ENCODE measurements at places on chromosomes 2 and 18.

DNA sequence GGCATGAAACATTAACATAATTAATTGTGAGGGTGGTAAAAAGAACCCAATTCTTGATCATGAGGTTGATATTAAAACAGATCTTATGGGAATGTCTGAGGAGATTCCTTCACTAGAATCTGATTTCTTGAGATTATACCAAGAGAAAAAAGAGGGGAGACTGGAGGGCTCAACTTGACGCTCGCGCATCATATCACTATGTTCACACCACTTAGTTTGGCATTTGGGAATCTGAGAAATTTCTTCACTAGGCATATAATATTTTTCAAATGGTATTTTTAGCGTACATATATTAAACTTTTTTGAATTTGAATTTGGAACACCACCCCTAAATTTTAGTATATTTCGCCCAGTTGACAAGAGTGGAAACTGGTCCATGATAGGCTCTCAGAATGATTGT is 140.1 kb downstream of the SATB2 start:
- no peak for DNase-seq

GRCh38 chr2:43251171-43251731 is 24.8 kb upstream of the ZFP36L2 start:
- no peak for DNase-seq

- no peak for DNase-seq
Measured at GRCh38 chr2:4358837-4359236, 655.5 kb downstream of the DCDC2C start.

DNA sequence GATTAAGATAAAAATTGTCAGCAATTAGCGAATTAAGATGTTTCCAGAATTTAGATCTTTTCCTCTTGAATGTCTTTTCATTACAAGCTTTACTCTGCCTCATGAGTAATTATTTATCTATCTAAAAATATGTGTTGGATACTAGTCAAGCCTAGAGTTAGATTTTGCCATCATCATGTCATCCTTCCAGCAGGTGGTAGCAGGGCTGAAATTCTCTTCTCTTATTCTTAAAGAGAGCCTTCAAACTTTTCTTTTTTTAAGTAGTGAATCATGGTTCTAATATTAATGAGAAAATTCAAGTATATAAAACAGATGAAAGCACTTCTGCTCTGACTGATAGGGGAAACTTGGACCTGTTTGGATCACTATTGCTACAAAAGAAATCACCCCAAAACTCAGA is 240.7 kb upstream of the EPAS1 start:
- DNase-seq, result no peak

DNA sequence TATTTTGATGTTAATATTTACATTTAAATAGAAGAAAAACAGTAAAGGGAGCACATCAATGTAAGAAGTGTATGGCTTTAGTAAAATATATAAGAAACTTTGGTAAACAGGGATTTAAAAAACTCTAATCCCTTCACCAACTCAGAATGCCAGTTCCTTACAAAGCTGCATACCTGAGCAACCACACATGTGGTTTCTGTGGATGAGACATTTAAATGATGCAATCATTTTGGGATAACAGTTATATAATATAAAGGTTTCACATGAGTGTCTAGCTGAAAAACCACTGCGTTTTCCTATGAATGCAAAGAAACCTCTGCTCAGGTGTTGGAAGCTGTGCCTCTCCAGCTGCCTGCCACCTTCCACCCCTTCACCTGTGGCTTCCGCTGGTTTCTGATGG is 209.1 kb upstream of the REV1 start:
- no peak for DNase-seq

DNA sequence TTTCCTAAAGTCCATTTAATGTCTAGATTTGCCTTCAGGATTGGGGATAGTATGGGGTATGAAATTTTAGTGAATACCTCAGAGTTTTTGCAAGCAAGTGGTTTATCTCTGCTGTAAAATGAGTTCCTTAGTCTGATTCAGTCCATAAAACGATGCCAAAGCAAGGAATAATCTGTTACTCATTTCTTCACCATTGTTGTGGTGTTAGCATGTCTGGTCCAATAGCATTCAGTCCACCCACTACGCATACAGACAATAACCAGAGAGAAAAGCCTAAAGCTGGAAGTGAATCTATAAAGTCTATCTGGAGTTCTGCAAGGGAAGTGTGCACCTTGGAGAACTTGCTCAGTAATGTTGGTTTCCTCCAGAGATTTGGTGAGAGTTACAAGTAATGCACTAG is 12.9 kb upstream of the DPP4 start:
- DNase-seq, result no peak

- DNase-seq, result no peak
Measured at GRCh38 chr2:240582781-240583180, 3.8 kb upstream of the CAPN10 start.

DNA sequence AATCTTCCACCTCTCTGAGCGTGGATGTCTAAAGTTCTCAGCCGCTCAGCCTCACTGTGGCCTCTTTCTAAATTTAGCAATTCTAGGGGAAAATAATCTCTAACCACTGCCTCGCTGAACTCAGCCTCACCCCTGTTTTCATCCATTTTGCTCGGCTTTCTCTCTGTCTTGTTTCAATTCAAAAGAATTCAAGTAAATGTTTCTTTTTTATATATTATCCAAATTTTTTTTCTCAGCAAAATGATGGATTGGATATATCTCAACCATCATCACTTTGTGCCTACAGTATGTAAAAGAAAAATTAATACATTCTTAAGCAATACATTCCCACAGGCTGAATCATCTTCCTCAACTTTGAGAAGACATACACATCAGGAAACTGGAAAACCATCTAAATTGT is 24.0 kb upstream of the GALNT5 start:
- no peak for DNase-seq

DNA sequence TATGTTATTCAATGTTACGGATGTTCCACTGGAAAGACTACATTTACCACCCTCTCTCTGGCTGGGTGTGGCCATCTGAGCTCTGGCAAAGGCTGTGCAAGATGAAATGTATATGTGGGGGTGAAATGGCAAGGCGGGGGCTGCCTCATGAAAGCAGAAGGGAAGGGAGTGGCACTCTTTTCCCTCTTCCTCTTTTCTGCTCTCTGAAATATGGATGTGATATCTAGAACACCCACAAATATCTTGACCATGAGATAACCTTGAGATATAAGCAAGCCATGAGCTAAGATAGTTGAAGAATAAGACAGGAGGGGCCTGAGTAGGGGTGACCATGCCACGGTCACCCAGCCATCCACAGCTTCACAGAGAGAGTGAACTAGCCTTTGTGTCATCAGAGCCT is 367.8 kb upstream of the ID2 start:
- DNase-seq, result no peak

- DNase-seq, result no peak
Measured at GRCh38 chr2:144596073-144596871, 76.4 kb upstream of the ZEB2 start.

GRCh38 chr2:200296118-200296517 is 10.4 kb upstream of the SPATS2L start:
- DNase-seq, result no peak

DNA sequence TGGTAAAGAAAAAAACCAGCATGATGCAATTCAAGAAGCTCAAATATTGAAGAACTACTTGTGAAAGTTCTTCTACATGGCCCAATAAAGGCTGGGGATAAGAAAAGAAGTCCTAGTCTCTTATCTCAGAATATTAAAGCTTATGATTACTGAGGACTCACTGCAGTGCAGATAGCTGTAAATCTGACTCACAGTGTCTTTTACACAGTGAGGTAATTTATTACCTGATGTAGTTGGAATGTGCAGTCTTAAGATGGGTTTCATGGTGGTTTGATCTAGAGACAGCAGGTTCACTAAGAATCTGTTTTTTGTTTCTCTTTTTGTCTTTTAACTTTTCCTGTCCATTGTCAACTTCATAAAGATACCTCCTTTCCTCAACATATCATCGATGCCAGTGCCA is 484.0 kb upstream of the MAP2 start:
- no peak for DNase-seq

GRCh38 chr18:36149514-36150289 is 20.0 kb downstream of the ELP2 start:
- no peak for DNase-seq

- no peak for DNase-seq
Measured at GRCh38 chr18:11533942-11534496, 75.4 kb upstream of the SLC35G4 start.

DNA sequence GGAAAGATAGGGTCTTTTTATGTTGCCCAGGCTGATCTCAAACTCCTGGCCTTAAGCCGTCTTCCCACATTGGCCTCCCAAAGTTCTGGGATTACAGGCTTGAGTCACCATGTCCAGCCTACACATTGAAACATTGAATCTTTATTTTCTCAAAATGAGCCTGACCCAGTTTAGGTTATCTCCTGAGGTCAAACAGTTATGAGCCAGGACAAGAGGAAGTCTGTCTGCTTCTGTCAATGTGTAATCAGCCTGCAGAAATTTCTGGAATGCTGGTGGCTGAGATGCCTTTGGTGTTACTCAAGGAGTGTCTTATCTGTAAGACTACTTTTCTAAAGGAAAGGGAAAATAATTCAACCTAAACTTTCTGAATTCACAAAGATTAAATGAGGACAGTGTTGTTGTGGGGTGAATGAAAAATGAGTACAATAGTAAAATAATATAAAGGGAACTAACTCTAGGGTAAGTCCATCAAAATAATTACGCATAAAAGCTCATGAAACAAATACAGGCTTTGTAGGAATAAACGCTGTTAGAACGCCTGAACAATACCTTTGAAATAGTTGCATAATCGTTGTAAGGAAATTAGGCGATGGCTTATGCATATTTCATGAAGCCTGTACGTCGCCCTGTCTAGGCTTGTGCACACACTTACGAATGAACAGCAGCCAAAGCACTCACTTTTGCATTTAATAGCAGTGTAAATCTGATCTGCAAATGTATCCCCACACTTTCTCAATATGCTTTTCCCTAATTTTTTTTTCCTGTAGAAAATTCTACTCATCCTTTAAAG is 260.8 kb downstream of the RDH14 start:
- no peak for DNase-seq

DNA sequence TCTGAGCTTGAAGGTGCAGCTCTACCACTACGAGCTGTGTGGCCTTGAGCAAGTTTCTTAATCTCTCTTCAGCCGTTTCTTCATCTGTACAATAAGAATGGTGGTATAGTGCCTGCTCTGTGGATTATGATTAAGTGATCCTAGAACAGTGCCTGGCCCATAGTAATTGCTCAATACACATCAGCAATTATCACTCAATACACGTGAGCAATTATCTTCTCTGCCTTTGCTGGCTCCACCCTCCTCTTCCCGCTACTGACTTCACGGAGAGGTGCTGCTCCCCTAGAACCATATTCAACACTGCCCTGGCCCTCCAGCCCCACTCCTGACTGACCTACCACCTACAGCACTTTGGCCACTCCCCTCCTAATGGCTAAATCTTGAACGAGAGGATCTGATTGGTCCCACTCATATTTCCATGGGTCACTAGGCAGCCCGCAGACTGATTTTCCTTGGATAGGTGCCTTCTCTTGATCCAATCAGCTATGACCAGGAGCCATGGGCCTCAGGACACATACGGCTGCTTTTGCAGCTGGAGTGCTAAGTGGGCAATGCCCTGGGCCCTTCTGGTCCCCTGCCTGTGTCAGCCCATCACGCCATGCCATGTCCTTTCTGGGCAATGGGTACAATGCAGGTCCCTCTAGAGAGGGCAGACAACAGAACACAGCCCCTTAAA is 77.5 kb downstream of the STPG4 start:
- DNase-seq, result no peak

GRCh38 chr18:64403784-64404503 is 255.1 kb upstream of the LINC00305 start:
- DNase-seq, result no peak

DNA sequence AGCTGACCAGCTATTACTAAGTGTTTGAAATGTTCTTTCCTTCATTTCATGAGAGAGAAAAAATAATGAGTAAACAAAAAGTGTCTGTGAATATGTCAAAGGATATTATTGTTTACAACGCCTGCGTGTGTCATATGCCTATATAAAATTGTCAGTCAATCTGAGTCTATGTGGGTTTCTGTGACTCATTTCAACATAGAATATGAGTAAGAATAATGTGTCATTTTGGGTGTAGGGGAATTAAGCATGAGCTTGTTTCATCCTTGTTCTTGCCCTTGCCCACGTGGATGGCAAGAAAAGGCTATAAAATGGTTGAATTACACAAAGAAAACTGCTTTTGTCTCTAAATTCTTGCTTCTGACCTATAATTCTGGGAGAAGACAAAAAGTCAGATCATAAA is 466.0 kb downstream of the PTH2R start:
- no peak for DNase-seq

DNA sequence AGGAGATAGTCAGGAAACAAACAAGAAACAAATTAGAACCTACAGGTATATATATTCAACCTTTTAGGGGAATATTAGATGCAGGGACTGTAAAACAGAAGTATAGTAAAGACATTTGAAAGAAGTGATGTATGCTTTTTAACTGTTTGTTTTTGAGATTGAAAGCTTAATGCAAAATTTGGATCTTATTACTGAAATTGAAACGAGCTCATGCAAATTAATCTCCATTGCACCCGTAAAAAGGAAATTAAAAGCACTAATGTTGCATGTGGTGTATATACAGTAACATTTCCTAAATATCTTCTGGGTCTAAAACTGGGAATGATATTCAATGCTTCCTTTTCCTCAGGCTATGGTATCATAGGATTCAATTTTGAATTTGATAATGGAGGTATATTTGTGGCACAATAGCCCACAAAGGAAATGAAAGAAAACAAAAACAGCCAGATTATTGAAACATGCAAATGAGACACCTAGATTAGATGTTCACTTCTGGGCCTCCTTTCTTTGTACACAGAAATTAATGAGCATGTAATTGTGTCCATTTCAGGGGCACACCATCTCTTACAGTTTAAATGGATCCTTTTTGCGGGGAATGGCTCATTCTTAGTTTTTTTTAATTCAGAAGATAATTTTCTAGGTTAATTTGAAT is 1.6 kb upstream of the ELOA2 start:
- DNase-seq, result no peak

GRCh38 chr2:55155764-55156281 is 76.3 kb downstream of the CLHC1 start:
- DNase-seq, result no peak

DNA sequence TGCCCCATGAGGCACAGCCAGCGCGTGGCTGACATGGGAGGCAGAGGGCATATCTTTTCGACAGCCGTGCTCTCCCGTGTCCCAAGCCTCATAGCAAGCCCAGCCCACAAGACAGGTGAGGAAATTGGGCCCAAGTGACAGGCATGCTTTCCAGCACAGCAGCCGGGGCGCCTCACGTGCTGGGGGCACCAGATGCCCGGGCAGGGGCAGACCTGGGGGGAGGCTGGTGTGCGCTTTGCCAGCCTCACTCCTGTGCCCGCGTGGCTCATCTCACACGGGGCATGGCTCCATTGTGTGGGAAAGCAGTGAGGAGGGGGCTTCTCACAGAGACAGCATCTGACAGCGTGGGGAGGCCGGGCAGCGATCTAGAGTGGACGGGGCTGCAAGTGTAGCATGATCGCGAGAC is 93.2 kb downstream of the USP40 start:
- DNase-seq, result no peak

GRCh38 chr2:102033031-102033749 is 41.4 kb downstream of the IL1R2 start:
- peak; percentile 33 for DNase-seq

DNA sequence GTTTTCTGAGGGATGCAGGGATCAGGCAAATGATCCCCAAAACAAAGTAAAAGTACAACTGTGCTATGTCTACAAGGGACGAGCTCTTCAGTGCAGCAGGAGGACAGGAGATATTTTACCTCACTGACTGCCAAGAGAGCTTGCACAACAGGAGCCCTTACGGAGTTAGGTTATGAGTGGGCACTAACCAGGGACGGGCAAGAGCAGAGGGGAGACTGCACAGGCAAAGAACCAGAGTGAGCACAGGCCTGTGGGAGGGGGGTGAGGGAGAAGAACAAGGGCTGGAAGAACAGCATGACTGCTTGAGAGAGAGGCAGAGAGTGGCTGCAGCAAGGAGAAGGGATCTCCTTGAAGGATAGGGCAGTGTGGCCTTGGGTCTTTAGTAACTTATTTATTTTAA is 101.1 kb upstream of the PID1 start:
- no peak for DNase-seq
